ENCODE measurements at places on chromosomes 5 and 9. TPM values are rescaled to one million over a fixed set of nuclear protein-coding genes. Genes with fewer than 3 reads are reported as not detected.

Gene PCDHGB4
- polyA plus RNA-seq = 0.64 TPM

GRCh38 chr9:82938426-82939218, 124.3 kb downstream of the RASEF start:
- H3K4me1 ChIP-seq = no peaks in the 10 kb centered on the region
- no peaks in the 10 kb centered on the region for H3K36me3 ChIP-seq
- no peaks in the 10 kb centered on the region for H3K27me3 ChIP-seq
- no peak for DNase-seq
- H3K4me3 ChIP-seq = no peak overlapping the region

DNA sequence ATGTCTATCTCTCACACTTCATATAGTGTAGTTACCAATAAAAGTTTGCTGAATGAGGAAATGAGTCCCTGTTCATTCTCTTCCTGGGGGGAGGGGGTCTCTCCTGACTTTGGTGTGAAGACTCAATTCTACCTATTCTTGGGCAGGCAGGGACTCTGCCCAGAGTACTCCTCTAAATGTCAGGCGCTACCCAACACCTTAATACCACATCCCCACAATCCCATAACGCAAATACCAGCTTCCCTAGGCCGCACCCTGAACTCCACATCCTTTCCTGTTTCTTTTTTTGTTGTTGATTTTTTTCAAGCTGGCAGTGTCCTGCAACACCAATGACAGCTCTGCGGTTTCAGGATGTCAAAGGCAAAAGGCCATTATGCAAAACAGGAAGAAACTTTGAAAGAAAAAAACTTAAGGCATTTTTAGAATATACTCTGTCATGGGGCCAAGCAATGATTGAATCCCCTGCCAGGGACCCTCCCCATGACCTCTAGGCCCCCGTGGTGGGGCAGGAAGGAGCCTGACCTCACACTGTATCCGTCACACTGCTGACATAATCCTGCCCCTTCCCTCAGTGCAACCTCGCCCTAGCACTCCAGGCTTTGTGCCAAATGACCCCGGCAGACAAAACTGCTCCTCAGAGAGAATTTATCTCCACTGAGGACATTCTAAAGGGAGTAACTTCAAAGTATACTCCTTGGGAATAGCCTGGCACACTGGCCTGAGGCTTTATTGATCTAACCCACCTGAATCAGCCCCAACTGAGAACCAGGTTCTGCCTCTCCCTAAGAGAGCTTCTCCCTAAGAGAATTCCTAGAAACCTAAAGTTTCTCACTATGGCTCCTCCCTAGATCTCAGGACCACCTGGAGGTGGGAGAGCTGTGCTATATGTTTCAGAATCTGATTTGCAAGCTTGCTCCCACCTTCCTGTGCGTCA, 8.0 kb downstream of the B4GALT1 start:
- no peak for DNase-seq
- peak overlapping the region; percentile 96 for H3K27ac ChIP-seq
- 0 out of 2 replicates have a peak overlapping the region, but pooled peaks have one; percentile 3 for H3K4me3 ChIP-seq

- no peaks in the 10 kb centered on the region for H3K27me3 ChIP-seq
- no peaks in the 10 kb centered on the region for H3K36me3 ChIP-seq
- no peak overlapping the region for H3K27ac ChIP-seq
- no peak for DNase-seq
- H3K4me1 ChIP-seq = no peaks in the 10 kb centered on the region
Measured at GRCh38 chr5:103218164-103218563, 40.4 kb upstream of the MACIR start.

- H3K4me1 ChIP-seq = peaks cover 24% of the 10 kb centered on the region
- H3K27me3 ChIP-seq = no peaks in the 10 kb centered on the region
- no peak overlapping the region for H3K27ac ChIP-seq
- DNase-seq = no peak
- H3K36me3 ChIP-seq = no peaks in the 10 kb centered on the region
Measured at GRCh38 chr9:112531666-112532282, 45.1 kb downstream of the KIAA1958 start.

- peak; percentile 54 for DNase-seq
- H3K27ac ChIP-seq = no peak overlapping the region
- no peaks in the 10 kb centered on the region for H3K4me1 ChIP-seq
- H3K4me3 ChIP-seq = no peak overlapping the region
Measured at GRCh38 chr5:111158105-111158744, 66.0 kb upstream of the CAMK4 start.

Gene MELK
- polyA plus RNA-seq = 18.0 TPM

Gene RAB3C
- polyA plus RNA-seq = 0.03 TPM

Gene ZBTB43
- 3.5 TPM for polyA plus RNA-seq

Gene KIAA1958
- 1.5 TPM for polyA plus RNA-seq

Gene DOLPP1
- polyA plus RNA-seq = 20.4 TPM

DNA sequence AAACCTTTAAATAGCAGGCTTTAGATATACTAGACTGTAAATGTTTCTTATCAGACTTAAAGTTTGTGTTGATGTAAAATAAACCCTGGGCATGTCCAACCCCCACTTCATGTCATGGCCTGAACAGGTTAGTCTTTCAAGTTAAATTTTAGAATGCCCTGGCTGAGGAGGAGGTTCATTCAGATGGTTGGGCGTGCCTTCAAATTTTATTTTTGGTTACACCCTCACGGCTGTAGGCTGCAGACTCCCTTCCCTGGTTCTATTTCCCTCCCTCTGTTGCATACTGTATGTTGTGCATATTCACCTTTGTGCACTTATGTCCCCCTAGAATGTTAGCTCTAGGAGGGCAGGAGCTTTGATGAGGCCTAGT, 5.3 kb upstream of the BICD2 start:
- H3K4me1 ChIP-seq = peaks cover 7% of the 10 kb centered on the region
- H3K27me3 ChIP-seq = no peaks in the 10 kb centered on the region
- DNase-seq = no peak
- H3K27ac ChIP-seq = no peak overlapping the region

- H3K27ac ChIP-seq = no peak overlapping the region
- no peak overlapping the region for H3K4me3 ChIP-seq
- H3K27me3 ChIP-seq = 0 out of 2 replicates have a peak, but pooled peaks cover 4% of the 10 kb centered on the region
- H3K36me3 ChIP-seq = no peaks in the 10 kb centered on the region
- peaks cover 9% of the 10 kb centered on the region for H3K4me1 ChIP-seq
Measured at GRCh38 chr5:171709930-171710329, 75.7 kb upstream of the SMIM23 start.

DNA sequence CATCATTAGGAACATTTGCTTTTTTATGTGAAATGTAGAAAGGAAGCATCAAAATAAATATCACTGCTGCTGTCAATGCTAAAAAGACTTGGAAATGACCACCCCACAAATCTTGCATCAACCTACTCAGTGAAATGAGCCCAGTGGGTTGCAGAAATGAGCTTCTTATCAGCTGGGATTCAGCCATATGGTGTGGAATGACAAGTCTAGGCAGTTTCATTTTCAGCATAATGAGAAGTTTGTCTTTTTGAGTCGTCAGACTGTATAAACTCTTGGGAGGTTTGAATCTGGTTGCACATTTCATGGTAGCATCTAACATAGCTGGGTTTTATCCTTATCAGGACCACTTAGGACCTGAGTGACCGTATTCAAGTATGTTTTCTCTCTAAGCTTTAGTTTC, 251.1 kb upstream of the PPP1R2B start:
- H3K27me3 ChIP-seq = no peaks in the 10 kb centered on the region
- H3K36me3 ChIP-seq = no peaks in the 10 kb centered on the region
- H3K4me1 ChIP-seq = no peaks in the 10 kb centered on the region
- H3K27ac ChIP-seq = no peak overlapping the region
- H3K4me3 ChIP-seq = no peak overlapping the region

Gene PCDHB16
- 2.7 TPM for polyA plus RNA-seq

Gene OCLN
- polyA plus RNA-seq = 6.5 TPM

Gene TAF11L11
- not detected for polyA plus RNA-seq

DNA sequence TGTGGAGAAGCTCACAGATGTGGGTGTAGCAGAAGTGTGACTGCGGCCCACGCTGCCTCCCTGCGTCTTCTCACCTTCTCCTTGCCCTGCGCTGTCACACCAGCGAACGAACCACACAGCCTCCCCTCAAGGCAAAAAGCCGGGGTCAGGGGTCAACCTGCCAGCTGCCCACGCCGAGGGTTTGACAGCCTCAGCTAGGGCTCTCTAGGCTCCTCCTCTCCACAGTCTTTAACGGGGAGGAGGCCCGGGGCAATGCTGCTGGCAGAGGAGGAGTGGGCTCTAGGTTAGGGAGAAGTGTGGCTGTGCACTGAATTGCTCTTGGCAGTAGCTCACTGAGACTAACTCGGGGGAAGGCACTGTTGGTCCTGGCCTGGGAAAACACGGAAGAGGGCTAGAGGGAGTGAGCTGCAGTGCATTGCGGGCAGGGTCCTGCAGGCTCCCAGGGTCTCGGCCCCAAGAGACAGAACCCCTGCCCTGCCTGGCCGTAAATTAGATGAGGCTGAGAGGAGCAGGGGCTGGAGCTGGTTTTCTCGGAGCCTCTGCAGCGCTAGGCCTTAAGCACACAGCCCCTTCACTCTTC, 4.2 kb upstream of the TRIM52 start:
- no peak overlapping the region for H3K4me3 ChIP-seq
- H3K4me1 ChIP-seq = no peaks in the 10 kb centered on the region
- no peak for DNase-seq
- no peak overlapping the region for H3K27ac ChIP-seq
- H3K27me3 ChIP-seq = no peaks in the 10 kb centered on the region
- peaks cover 7% of the 10 kb centered on the region for H3K36me3 ChIP-seq

- H3K36me3 ChIP-seq = peaks cover 43% of the 10 kb centered on the region
- DNase-seq = no peak
- H3K27me3 ChIP-seq = no peaks in the 10 kb centered on the region
- peak overlapping the region; percentile 31 for H3K27ac ChIP-seq
- peaks cover 6% of the 10 kb centered on the region for H3K4me1 ChIP-seq
Measured at GRCh38 chr9:114592356-114592755, 4.8 kb downstream of the ATP6V1G1 start.

Gene GPBP1
- 11.4 TPM for polyA plus RNA-seq

DNA sequence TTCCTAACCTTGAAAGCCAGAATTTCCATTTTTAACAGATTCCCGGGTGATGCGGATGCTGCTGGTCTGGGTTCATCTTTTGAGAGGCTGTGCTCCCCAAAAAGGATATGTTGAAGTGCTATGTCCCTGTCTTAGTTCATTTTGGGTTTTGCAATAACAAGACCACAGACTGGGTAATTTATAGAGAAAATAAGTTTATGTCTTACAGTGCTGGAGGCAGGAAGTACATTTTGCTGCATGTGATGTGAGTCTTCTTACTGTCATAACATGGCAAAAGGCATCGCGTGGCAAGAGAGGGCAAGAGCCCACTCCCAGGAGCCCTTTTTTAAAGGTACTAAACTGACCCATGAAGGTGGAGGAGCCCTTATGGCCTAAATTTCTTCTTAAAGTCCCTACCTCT, 114.1 kb downstream of the DAPK1 start:
- DNase-seq = no peak
- peaks cover 9% of the 10 kb centered on the region for H3K4me1 ChIP-seq
- H3K27ac ChIP-seq = no peak overlapping the region
- no peaks in the 10 kb centered on the region for H3K36me3 ChIP-seq
- no peaks in the 10 kb centered on the region for H3K27me3 ChIP-seq
- H3K4me3 ChIP-seq = no peak overlapping the region

GRCh38 chr5:32779754-32780415, 68.8 kb downstream of the NPR3 start:
- DNase-seq = no peak
- no peak overlapping the region for H3K4me3 ChIP-seq
- peaks cover 84% of the 10 kb centered on the region for H3K36me3 ChIP-seq
- H3K27me3 ChIP-seq = no peaks in the 10 kb centered on the region
- no peak overlapping the region for H3K27ac ChIP-seq
- H3K4me1 ChIP-seq = no peaks in the 10 kb centered on the region

DNA sequence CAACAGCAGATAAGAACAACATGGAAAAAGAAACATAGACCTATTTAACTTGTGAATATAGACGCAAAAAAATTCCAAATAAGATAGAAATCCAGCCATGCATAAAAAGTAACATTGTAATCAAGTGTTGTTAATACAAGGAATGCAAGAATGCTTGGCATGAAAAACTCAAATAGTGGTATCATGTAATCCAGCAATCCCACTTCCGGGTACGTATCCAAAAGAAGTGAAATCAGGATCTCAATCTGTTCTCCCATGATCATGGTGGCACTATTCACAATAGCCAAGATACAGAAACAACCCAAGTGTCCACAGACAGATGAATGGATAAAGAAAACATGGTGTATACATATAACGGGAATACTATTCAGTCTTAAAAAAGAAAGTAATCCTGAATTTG, 437.4 kb downstream of the ARHGEF28 start:
- no peak overlapping the region for H3K4me3 ChIP-seq
- H3K27me3 ChIP-seq = no peaks in the 10 kb centered on the region
- H3K36me3 ChIP-seq = no peaks in the 10 kb centered on the region
- peaks cover 5% of the 10 kb centered on the region for H3K4me1 ChIP-seq
- peak overlapping the region; percentile 36 for H3K27ac ChIP-seq

DNA sequence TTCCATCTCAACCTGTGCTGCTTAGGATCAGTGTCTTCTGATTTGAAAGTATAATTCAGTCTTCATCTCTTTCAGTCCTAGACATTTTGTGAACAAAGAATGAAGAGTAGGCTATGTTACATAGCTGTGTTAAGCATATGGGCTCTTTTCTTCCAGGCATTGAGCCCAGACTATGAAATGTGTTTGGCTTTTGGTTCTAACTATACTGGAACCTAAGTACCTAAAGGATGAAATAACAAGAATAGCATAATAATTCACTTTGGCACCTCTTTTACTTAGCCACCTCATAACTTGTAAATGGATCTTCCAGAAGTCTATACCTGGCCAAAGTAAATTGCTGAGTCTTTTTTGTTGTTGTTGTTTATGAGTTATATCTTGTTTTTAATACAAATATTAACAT, 71.4 kb downstream of the SLF1 start:
- no peak overlapping the region for H3K4me3 ChIP-seq
- no peaks in the 10 kb centered on the region for H3K27me3 ChIP-seq
- no peak for DNase-seq

DNA sequence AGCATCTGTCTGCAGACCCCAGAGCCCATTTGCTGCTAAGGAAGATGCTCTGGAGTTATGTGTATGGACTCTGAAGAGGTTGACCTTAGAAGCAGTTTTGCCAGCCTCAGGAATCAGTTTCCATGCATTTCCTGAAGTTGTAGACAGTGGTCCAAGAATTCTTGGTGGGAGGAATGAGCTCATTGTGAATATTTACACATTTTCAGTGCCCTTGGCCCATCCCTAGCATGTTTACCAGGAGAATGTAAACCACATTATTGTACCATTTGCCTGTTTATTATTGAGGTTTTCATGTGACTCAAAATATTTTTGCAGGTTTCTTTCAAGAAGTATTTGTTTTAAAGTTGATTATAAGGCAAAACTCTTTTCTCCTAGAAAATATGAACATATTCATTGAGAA, 93.8 kb downstream of the NXNL2 start:
- no peaks in the 10 kb centered on the region for H3K36me3 ChIP-seq
- no peaks in the 10 kb centered on the region for H3K27me3 ChIP-seq

Gene FOXD4L3
- 0.06 TPM for polyA plus RNA-seq

DNA sequence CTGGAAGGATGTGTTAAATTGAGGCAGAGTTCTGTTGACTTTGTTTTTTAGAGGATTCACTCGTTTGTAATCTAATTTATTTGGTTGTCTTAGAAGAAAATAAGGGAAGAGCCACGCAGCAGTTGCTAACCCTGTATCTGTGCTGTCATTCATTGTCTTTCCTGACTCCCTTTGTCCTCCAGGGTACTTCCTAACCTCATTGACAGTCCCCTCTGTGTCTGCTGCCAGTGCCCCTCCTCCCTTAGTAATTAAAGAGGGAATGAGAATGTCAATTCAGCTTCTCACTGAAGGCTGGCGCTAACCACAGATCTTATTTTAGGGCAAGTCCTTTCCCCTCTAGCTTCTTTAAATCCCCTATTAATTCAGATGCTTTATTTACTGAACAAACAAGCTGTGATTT, 84.0 kb downstream of the MAST4 start:
- H3K27me3 ChIP-seq = no peaks in the 10 kb centered on the region
- H3K4me3 ChIP-seq = no peak overlapping the region
- H3K4me1 ChIP-seq = no peaks in the 10 kb centered on the region
- no peak for DNase-seq
- no peak overlapping the region for H3K27ac ChIP-seq
- H3K36me3 ChIP-seq = no peaks in the 10 kb centered on the region
